Stimulated activated CD4-positive, alpha-beta T cell treated with anti-CD3 and anti-CD28 coated beads, Interleukin-12 subunit alpha, Interleukin-12 subunit beta, amount 100 ng/mL, for 48 hours (primary cell): ENCODE measurements at places on chromosomes 12 and 14.

GRCh38 chr14:50334211-50334610, 22.1 kb downstream of the DMAC2L start:
- DNase-seq, result no peak

DNA sequence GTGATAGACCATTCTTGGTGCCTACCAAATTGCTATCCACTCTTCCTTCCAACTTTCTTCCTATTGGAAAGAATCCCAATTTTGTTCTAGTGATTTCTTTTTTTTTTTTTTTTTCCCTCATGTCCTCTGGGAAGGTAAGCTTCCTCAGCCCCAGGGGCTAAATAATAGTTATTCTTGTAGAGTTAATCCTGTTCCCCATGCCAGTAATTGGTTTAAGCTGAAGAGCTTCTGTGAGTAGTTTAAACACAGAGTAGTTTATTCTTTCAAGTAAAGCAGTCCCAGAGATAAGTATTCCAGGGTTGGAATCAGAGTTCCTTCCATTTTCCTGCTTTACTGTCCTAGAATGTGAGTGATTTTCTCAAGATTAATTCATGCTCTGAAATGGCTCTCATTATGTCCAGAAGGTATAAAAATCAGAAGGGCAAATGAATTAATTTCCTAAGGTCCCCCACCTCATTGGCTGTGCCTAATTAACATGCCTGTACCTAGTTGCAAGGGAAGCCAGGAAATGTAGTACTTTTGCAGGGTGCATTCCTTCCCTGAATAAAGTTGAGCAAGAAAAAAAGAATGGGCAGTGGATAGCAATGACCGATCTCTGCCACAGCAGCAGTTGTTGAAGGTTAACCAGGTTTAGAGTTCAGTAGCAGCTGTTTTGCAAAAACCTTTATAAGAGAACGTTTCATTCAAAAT, 97.8 kb downstream of the PLEKHA5 start:
- no peak for DNase-seq

DNA sequence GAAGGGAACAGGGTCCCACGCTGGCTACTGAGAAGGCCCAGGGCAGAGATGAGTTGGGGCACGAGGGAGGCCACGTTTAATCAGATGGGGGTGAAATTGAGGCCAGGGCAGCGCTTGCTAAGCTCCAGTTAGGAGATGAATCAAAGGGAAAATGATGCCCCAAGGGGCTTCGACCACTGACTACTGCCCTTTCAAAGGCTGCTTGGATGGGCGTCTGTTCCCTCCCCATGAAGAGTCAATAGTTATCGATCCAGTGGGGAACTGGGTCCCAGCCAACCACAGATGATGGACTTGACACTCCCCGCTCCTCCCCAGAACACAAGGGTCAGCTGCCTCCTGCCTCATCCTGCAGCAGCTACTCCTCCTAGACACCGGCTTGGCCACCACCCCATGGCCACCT, 55.6 kb downstream of the ESRRB start:
- DNase-seq, result no peak

- no peak for DNase-seq
Measured at GRCh38 chr14:71478542-71478941, 453.7 kb upstream of the RGS6 start.

- no peak for DNase-seq
Measured at GRCh38 chr12:43066471-43066870, 476.9 kb upstream of the PRICKLE1 start.

GRCh38 chr14:52706286-52706685, 714 bp upstream of the PSMC6 start:
- DNase-seq, result no peak

DNA sequence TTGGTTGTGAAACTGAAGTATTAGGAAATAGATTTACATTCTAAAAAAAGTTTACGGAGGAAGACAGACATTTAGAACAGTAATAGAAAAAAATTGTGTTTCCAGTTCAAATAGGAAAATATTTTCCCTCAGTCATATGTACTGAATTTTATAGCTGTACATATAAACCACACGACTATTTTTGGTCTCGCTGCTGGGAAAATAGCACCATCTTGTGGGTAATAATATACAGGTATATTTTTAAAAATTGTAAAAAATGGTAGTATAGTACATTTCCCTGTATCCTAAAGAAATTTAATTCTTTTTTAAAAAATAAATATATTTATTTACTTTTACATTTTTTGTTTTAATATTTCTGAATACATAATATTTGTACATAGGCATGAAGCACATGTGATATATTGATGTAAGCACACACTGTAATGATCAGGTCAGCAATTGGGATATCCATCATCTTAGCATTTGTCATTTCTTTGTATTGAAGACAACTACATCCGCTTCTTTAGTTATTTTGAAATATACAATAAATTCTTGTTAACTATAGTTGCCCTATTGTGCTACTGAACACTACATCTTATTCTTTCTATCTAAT, 168.6 kb downstream of the ALX1 start:
- no peak for DNase-seq

DNA sequence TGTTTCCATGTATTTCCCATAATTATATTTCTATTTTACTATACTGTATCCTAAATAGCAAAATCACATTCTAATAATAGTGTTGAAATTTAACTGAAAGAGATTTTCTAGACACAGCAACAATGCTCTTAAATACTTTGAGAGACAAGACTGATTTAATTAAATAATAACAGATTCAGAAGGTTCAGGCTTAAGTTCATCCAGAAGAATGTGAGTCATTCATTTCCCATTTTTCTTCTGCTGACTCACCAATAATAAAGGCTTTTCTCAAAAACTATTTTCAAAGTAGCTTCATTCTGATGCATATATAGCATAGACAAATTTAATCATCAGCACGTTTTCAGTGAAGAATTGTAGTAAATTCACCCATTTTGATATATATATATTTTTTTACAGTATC, 481.4 kb downstream of the MDGA2 start:
- DNase-seq, result no peak

GRCh38 chr12:26651566-26652188, 181.3 kb downstream of the ITPR2 start:
- peak; percentile 12 for DNase-seq

GRCh38 chr12:69059465-69060457, 126.8 kb upstream of the CPM start:
- no peak for DNase-seq

GRCh38 chr12:63362791-63363190, 211.8 kb upstream of the AVPR1A start:
- DNase-seq, result no peak

DNA sequence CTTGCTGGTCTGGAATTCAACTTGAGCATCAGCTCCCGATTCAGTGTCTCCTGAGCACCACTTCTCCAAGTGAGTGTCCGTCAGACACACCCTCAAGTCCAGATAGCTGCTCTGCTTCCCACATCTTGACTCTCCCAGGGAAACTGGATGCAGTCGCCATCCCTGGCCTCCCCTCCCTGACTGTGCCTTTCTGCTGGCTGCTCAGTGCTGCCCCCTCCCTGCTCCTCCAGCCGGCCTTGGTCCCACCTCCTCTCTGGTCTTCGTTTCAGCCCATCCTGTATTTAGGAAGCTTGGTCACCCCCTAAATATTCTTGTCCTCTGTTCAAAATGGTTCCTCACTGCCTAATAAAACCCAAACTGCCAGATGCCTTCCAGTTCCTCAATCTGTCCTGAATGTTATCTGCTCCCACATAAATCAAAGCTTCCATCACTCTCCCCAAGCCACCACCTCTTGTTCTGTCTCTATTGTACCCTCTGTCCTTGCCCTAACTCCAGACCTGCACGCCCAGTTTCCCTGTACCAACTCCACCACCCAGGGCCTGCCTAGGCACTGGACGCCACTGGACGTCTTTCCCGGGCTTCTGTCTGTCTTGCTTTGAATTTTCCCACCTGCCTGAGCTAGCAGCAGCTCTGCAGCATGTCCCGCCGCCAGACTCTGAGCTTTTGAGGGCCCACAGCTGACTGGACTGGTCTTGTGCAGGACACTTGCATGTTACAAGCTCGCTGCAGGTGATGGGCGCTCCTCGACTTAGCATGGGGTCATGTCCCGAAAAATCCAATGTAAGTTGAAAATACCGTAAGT, 33.8 kb downstream of the CCDC92 start:
- peak; percentile 15 for DNase-seq

DNA sequence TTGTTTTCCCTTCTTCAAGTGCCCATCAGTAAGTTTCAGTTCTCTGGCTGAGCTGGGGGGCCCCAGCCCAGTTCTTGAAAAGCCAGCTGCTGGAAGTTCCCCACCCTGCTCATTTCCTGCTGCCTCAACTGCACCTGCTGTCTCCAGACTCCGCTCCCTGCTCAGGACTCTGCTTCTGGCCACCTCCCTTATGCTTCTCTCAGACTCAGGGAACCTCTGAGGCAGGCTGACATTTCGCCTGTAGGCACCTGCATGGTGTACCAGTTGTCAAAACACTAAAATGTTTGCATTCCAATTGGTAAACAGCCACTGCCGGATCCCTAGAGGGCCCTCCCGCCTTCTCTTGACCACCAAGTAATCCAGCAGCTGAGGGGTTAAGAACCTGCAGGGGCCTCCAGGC, 136.5 kb upstream of the VRK1 start:
- DNase-seq, result no peak

GRCh38 chr14:87873741-87874140, 119.2 kb downstream of the GALC start:
- DNase-seq, result no peak

DNA sequence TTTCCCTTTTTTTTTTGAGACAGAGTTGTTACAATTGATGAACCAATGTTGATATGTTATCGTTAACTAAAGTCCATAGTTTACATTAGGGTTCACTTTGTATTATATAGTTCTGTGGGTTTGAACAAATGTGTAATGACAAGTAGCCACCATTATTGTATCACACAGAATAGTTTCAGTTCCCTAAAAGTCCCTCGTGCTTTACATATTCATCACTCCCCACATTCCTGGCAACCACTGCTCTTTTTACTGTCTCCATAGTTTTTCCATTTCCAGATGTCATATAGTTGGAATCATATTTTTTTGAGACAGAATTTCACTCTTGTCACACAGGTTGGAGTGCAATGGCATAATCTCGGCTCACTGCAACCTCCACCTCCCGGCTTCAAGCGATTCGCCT, 12.5 kb downstream of the HSD17B6 start:
- no peak for DNase-seq

- no peak for DNase-seq
Measured at GRCh38 chr12:32309811-32310736, 89.3 kb upstream of the FGD4 start.

- DNase-seq, result no peak
Measured at GRCh38 chr12:41162461-41162860, 25.7 kb upstream of the PDZRN4 start.

GRCh38 chr12:118058881-118059280, 2.1 kb downstream of the WSB2 start:
- DNase-seq, result no peak

DNA sequence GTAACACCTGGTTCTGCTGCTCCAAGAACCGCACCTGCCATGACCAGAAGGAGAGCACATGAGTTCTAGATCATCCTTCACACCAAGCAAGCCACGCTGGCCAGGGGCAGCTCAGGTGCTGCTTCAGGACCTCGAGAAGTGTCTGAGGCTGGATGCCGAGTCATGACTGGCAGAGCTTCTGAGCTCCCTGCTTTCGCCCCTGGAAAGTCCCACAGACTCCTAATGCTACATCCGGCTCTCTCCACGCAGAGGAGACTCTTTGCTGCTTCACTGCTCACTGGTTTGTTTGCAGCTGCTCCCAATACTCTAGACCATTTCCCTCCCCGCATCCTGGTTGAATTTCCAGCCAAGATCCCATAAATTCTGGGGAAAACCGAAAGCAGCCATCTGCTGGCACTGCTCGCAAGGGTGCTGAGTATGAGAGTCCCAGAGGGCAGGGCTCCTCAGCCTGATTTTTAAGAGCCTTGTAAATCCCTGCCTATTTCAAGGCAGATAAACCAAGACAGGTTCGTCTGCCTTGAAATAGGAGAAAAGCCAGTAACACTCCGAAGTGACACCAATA, 1.4 kb downstream of the KRT2 start:
- DNase-seq, result no peak

GRCh38 chr14:42665083-42665482, 1058.4 kb downstream of the LRFN5 start:
- no peak for DNase-seq

DNA sequence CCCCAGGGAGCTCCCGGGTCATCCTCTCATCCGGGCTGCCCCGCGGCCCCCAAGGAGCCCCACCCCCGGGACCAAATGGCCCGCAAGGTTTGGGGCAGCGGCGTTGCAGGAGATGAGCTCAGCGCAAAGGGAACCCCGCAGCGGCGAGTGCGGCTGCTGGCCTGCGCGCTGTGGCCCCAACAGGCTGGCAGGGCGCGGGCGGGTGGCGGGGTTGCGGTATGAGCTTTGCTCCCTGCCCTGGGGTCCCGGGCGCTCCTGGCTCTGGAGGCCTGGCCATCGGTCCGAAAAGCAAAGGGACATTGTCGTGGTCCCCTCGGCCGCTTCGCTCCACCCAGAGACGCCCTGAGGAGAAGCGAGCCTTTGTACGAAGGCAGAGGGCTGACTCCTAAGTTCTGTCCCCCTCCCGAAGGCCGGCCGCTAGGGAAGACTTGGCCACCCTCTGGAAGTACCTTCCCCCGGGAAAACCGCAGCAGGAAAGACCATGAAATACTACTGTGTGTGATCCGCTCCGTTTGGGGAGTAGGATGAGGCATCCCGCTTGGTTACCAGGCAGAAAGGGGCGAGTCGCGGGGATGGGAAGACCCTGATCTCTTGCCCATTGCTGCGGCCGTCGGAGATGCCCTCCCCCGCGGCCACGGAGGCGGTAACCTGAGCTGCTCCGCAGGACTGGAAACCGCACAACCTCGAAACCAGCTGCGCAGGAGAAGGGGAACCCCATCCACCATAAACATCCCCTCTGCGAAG, 620 bp upstream of the NID2 start:
- DNase-seq, result no peak

- no peak for DNase-seq
Measured at GRCh38 chr12:109462868-109463692, 14.0 kb downstream of the KCTD10 start.
